GM23338 (cell line): ENCODE measurements at places on chromosomes 2 and 18.

- no peak for DNase-seq
These were observed 97.2 kb downstream of the IRS1 start for GRCh38 chr2:226702376-226702775.

DNA sequence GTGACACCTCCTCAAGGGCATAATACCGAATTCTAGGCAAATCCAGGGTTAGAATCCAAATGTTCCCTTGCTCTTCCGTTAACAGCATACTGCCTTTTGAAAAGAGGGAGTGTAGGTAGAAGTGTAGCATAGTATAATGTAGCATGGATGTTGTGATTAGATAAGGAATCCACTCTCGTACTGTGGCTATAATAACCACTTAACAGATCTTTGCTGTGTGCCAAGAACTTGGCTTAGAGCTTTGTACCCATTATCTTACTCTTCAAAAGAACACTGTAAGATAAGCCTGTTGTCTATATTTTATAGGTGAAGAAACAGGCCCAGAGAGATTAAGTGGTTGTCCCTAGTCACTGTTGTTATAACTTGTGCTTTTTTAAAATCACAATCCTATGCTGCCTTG lies 24.2 kb downstream of the WDR75 start:
- no peak for DNase-seq

GRCh38 chr2:43478412-43479086 lies 117.3 kb downstream of the THADA start:
- no peak for DNase-seq

GRCh38 chr18:59114160-59114559 lies 25.5 kb upstream of the SEC11C start:
- DNase-seq: no peak

DNA sequence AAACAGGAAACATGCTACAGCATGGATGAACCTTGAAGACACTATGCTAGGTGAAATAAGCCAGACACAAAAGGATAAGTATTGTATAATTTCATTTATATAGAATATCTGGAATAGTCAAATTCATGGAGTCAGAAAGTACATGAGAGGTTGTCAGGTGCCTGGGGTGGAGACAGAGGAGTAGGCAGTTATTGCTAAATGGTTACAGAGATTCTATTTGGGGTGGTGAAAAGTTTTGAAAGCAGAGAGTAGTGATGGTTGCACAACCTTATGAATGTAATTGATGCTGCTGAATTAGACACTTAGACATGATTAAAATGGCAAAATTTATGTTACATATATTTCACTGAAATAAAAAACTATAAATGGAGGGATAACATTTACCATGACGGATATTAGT lies 197.4 kb downstream of the VAPA start:
- DNase-seq: no peak

DNA sequence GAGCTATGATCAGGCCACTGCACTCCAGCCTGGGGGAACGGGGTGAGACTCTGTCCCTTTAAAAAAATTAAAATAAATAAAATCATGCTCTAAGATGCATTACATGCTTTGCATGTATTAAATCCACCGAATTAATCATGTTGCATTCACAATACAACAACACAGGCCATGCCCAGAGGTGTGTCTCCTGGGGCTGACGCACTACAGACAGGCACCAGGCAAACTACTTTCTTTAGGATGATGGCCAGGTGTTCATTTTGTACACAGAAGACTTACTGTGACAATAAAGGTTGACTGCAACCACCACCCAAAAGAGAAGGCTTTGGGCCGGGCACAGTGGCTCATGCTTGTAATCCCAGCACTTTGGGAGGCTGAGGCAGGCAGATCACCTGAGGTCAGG lies 226.8 kb upstream of the PXDN start:
- DNase-seq: no peak

DNA sequence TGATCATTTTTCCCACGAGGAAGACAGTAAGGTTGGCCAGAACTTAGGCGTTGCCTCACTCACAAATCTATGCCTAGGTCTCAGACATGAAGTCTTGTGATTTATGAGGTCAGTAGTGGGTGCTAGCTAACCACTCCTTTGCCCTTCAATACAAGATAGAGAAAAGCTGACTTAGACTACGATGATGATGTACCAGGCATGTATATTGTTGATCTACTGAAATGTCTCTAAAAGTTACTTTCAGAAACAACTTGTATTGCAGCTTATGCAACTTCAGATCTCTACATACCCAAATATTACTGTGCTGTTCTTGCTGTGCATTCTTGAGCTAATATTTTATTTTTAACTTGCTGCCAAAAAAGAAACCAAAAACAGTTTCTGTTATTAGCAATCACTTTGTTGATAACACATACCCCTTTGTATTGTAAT lies 30.6 kb downstream of the MAPRE2 start:
- DNase-seq: no peak

- peak; percentile 90 for DNase-seq
These were observed 119.4 kb downstream of the CYRIA start for GRCh38 chr2:16546128-16546754.

DNA sequence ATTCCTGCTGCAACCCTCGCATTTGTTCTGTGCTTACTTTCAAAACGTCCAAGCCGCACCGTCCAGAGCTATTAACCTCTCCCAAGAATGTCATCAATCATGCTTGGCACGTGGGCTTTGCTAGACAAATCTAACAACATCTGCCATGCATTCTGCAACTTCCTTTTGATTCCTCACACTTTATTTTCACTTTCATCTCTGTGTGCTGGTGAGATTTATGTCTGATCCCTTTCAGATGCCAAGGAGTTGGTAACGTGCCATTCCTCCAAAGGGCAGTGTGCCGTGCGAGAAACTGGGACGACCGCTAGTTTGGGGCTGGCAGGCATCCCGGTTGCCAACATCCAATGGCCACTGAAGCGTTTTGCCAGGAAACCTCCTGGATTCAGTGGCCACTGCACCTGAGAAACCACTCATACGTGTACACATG lies 230.0 kb upstream of the PARD3B start:
- DNase-seq: no peak

- DNase-seq: no peak
These were observed 144.6 kb downstream of the LPIN1 start for GRCh38 chr2:11891028-11891427.

DNA sequence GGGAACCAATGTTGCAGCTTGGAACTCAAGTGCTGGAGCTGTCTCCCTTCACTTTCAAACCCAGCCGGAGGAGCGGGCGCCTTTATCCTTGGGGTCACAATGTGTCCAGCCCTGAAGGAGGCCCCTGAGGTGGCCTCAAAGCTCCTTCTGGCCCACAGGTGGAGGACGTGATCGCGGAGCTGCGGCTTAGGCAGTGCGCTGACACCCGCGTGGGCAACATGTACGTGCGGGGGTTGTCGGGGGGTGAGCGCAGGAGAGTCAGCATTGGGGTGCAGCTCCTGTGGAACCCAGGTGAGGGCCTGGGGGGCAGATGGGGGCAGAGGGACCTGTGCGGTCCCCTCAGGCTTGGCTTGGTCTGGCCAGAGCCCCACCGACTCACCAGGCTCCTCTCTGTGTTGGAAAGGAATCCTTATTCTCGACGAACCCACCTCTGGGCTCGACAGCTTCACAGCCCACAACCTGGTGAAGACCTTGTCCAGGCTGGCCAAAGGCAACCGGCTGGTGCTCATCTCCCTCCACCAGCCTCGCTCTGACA lies 13.5 kb downstream of the ABCG8 start:
- DNase-seq: no peak

DNA sequence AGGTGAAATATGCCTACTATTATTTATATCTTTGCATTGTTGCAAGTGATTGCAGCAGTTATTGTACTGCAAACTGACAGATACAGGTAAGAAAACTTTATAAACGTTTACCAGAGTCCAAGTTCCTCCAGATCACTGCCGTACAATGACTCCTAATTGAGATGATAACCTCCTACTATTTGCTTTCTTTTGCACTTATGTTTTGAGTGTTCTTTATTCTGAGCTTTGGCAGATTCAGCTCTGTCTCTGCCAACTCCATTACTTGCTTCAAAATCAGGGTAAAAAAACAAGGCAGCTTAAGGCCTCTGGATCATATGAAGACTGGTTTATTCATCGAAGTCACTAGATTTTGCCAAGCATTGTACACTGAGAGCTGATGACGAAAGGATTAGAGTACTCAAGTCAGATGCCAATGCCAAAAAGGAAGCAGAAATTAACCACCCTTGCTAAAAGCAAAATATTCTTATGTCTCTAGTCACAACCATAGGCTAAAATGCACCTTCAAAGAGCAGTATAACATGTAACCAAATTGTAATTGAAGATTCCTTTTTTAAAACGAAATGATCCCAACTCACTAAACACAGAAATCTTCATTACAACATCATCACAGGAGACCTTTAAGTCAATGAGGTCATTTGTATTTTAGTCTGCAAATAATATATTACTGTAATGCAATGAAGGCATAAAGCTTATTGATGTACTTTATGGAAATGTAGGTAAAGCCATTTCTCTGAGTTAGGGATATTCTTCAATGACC lies 10.5 kb upstream of the IKZF2 start:
- no peak for DNase-seq

- DNase-seq: no peak
These were observed 189.9 kb downstream of the MYO1B start for GRCh38 chr2:191435141-191435540.

- DNase-seq: no peak
These were observed 804.4 kb upstream of the CELF4 start for GRCh38 chr18:38369772-38370690.

- peak; percentile 94 for DNase-seq
These were observed 17.5 kb downstream of the METTL8 start for GRCh38 chr2:171416009-171416926.

DNA sequence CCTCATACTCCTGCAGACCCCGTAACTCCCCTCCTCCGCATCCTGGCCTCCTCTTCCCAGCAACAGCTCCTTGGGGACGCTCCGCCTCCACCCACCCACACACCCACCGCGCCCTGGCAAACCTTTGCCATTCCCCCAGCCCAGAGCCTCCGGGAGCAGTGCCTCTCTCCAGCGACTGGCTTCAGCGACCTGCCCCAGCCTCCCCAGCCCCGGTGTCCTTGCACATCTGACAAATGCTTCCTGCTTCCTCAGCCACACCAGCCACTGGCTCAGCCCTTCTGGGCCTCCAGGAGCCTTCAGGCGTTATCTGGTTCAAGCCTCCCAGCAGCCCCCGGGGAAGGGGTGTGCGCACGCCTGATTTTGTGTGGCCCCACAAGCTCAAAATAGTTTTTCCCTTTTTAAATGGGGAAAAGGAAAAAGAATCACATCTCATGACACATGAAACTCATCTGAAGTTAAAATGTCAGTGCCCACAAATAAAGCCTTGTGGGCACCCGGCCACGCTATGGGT lies 14.2 kb downstream of the ESPNL start:
- no peak for DNase-seq

GRCh38 chr2:143428700-143429099 lies 299.5 kb downstream of the ARHGAP15 start:
- no peak for DNase-seq

- DNase-seq: no peak
These were observed 360.0 kb downstream of the RND3 start for GRCh38 chr2:150127346-150127990.

- no peak for DNase-seq
These were observed 318.7 kb downstream of the CYP26B1 start for GRCh38 chr2:71829008-71829407.

GRCh38 chr2:80476535-80477117 lies 172.1 kb upstream of the LRRTM1 start:
- DNase-seq: no peak

GRCh38 chr18:43484710-43485109 lies 207.4 kb upstream of the SYT4 start:
- peak; percentile 8 for DNase-seq

- DNase-seq: no peak
These were observed 184.8 kb downstream of the SEPTIN10 start for GRCh38 chr2:109428841-109429566.

DNA sequence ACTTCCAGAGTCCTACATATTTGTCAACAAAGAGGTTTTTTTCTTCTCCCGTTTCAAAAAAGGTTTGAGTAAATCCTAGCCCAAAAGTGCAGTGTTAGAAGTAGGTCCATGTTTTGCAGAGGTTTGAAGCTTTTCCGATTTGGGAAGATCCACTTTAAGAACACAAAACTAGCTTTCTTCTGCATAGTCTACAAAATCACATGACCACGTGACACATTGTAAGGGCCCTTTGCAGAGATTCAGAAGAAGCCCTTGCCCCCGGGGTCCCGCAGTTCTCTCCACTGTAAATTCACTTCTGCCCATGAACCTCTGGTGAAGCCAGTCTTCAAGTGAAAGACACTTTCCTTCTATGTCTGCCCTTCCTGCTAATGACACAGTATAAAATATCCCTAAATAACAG lies 49.4 kb downstream of the PAX3 start:
- DNase-seq: no peak

- no peak for DNase-seq
These were observed 27.0 kb downstream of the LDLRAD4 start for GRCh38 chr18:13245481-13246000.

- peak; percentile 22 for DNase-seq
These were observed 714.7 kb downstream of the EPHA4 start for GRCh38 chr2:220857368-220857767.

DNA sequence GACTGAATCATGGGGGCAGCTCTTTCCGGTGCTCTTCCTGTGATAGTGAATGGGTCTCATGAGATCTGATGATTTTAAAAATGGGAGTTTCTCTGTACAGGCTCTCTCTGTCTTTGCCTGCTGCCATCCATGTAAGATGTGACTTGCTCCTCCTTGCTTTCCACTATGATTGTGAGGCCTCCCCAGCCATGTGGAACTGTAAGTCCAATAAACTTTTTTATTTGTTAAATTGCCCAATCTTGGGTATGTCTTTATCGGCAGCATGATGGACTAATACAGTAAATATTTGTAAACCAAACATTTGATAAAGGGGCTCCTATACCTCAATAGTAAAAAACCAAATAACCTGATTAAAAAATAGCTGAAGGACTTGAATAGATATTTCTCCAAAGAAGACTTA lies 77.3 kb downstream of the INSIG2 start:
- no peak for DNase-seq

- DNase-seq: no peak
These were observed 111.5 kb downstream of the DIS3L2 start for GRCh38 chr2:232073026-232073425.
